Mucosa of descending colon (tissue), 3 donors: ENCODE measurements at places on chromosomes 7 and 10. TPM values are rescaled to one million over a fixed set of nuclear protein-coding genes. Genes with fewer than 3 reads are reported as not detected.

TSPAN15 gene
- 118 TPM for total RNA-seq

HABP2 gene
- total RNA-seq: not detected

OR2F1 gene
- not detected for total RNA-seq

NPTX2 gene
- total RNA-seq: 2.2 TPM

SPRN gene
- not detected for total RNA-seq

MTG1 gene
- total RNA-seq: 43.6 TPM

PROSER2 gene
- total RNA-seq: 3.9 TPM

TLL2 gene
- total RNA-seq: 0.17 TPM

VAX1 gene
- total RNA-seq: not detected

ENTPD1 gene
- 7.2 TPM for total RNA-seq

CARD11 gene
- total RNA-seq: 1.6 TPM

ACTL6B gene
- not detected for total RNA-seq

DNA sequence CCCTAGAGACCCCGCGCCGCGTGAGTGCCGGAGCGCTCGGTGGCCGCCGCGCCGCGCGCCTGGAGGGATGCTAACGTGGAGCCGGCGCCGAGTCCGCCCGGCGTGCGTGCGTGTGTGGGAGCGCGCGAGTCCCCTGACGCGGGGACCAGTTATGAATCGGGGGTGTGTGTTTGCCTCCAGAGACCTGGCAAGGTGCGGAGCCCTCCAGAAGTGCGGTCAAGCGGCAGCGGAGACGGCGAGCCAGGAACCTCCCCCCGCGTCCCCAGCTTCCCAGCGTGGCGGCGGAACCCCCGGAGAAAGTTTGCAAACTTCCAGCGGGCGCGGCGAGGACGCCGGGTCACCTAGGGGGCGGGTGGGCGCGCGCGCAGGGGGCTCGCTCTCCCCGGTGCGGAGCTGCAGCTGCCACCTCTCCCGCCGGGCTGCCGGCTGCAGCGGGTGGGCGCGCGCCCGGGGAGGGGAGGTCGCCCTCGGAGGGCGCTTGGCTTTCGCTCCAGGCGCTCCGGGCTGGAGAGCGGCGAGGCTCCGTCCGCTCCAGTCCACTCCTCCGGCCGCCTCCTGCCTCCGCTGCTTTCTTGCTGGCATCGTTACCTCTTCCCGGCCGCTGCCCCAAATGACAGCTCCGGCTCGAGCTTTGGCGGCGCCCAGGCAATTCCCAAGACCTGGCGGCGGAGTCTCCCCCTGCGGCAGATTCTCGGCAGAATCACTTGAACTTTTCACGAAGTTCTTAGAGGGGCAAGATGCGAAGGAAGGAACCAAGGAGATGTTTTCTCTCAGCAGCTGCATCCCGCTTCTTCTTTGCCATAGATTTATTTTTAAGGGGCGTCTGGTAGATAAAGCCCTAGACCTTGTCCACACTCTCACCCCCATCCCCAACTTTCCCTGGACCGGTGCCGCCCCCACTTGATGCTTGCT lies 2.3 kb upstream of the CREB5 start:
- DNase-seq: peak; percentile 8

DNA sequence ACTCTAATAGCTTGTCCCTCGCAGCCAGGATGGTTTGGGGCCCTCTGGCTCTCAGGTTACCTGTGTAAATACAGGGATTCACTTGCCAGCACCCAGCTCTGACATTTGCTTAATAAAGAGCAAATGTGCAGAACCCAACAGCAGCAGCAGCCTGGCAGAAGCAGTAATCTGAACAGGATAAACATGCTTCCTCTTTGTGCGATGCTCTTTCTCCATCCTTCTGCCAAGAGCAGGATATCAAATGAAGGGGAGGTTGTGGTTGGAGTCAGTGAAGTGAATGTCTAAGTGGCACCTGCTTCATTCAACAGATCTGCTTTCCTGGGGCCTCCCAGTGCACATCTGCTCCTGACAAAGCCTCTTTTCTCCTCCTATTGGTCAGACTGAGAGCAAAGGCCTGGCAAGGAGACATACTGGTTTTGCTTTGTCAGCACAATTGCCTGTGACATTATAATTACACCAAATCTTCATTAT lies 130.3 kb downstream of the NRF1 start:
- no peak for DNase-seq

DNA sequence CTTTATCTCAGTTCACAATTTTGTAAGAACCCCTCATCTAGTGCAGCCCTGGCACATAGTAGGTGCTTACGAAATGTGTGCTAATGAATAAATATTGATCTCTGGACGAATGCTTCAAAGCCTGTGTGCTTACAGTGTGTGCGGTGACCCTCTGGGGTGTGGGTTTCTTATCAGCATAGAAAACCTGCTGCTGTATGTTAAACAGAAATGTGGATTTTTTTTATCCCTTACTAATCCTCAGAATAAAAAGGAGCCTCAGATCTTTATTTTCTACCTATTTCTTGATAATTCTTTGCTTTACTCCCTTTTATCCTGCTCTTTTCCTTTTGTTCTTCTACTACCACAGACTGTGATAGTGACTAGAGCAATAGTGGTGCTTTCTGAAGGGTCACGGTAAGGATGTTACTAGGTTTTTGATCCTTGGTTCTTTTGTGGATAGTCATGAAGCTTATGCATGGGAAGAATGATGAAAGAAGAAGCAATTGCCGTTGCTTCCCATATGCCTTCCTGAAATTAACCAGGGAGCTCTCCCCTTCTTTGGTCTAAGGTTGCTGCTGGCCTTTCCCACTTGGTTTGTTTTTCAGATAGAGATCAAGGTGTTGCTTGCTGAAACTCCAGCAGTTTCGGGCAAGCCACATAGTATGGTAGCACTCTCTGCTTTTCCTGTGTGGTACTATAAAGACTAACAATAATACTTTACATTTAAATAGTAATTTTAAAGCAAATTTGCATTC lies 44.7 kb downstream of the SPAG6 start:
- DNase-seq: no peak

GRCh38 chr10:71805776-71806703 lies 32.7 kb upstream of the VSIR start:
- peak; percentile 81 for DNase-seq

GRCh38 chr7:47202146-47202783 lies 379.6 kb downstream of the TNS3 start:
- no peak for DNase-seq

DNA sequence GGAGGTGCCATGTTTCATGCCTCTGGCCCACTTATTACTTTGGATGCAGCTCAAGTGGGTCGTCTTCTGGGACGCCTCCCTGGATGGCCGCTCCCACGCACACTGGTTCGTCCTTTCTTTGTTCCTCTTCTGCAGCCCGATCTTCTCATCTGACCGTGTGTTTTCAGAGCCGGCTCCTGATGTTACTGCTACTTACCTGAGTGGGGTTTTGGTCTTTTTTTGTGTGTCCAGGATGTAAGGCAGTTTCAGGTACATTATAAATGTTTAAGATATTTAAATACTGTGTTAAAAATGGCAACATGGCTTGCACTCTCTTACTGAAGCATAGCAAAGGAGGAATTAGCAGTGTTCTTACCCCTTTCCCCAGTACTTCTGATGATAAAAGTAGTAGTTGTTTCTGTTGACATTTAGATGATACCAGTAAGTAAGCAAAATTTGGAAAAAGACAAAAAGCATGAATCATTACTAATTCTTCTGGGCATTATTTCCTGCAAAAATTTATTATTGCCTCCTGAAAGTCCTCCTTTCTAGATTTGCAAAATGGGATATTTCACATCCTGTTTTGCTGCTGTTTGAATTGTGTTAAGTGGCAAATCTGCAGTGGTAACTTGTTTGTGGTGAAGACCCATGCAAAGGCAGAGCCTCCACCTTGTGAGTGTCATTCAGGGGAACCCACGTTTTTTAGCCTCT lies 59.4 kb downstream of the SHH start:
- no peak for DNase-seq

GRCh38 chr10:69385454-69386350 lies 31.0 kb downstream of the TACR2 start:
- DNase-seq: no peak

GRCh38 chr10:71675295-71675970 lies 44.1 kb downstream of the C10orf105 start:
- DNase-seq: no peak

- DNase-seq: no peak
These were observed 208.7 kb downstream of the PAXIP1 start for GRCh38 chr7:154794147-154794780.

DNA sequence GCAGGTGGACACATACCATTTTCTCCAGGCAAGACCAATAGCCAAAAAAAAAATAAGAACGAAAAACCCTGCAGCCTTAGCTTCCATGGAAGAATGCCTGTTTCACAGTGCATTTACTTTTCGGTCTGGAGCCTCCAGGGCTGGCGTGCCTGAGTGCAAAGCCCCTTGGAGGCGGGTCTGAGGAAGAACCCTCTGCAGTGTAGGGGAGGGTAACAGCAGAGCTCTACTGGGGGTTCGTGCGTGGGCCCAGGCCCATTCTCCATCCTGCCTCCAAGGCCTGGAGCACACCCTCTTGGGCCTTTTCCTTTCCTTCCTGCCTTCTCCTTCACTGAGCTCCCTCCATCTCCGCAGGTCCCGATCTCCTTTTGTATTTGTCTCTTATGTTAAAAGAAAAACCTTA lies 172.3 kb upstream of the GLI3 start:
- no peak for DNase-seq

DNA sequence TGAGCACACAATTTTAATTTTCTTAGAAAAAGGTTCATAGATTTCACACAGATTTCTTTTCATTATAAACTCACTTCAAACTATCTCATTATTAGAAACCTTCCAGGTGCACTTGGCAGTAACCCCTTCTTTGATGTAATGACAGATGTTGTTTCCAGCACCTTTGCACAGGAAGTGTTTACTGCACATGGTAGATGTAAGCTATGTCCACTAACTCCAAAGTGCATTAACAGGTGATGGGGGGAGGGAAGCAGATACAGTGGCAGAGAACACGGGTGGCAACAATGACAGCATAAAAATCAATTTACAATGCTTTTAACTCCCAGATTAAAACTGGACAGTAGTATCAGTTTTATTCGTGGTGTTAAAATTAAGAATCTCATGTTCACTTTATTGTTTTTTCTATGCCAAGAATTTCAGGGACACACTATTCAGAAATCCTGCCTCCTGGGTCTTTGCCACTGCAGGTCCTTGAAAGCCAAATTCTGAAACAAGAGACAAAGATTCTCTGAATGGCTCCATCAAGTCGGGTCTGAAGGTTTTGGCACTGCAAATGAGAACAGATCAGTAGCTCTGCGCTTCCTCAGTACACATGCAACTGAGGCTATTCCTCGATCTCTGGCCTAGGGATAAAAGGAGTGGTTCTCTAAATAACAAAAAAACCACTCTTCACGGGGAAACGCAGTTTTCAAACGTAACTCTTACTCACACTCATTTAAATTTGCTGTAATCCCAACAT lies 187.7 kb downstream of the JAZF1 start:
- no peak for DNase-seq

- DNase-seq: no peak
These were observed 28.8 kb upstream of the GPR26 start for GRCh38 chr10:123637326-123637880.

GRCh38 chr10:20429742-20430141 lies 467.4 kb downstream of the NEBL start:
- no peak for DNase-seq

DNA sequence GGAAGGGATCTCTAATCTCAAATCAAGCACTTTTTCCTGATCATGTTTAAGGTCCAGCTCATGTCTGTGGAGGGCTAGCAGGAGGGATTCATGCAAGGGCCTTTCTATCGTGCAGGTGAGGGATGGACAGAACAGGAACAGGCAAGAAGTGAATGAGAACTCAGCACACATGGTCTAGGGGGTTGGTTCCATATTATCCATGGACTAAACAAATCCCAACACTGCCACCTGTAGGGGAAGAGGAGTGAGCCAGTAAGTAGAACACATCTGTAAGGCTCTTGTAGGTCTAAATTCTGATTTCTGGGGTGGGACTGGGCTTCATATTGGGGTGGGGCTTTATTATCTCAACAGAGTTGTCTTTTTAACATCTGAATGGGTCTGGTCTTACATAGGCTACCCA lies 138.0 kb upstream of the TARP start:
- DNase-seq: no peak

- DNase-seq: no peak
These were observed 448 bp upstream of the PTER start for GRCh38 chr10:16436367-16436757.

DNA sequence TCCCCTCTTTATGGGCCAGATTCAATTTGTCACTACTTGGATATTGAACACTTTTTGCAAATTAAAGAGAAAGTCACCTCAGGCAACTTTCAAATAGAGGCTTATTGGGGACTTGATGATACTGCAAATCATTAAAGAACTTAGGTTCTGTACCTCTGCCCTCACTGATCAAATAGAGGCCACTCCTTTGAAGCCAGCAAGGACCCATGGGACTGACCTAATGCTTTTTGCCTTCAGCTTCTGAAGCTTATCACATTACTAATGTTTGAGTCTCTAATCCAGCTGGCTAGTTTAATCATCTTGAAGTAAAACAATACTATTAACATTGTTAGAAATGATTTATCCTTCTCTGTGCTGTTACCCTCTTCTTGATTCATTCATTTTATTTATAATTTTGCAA lies 93.0 kb upstream of the ZNF800 start:
- no peak for DNase-seq

DNA sequence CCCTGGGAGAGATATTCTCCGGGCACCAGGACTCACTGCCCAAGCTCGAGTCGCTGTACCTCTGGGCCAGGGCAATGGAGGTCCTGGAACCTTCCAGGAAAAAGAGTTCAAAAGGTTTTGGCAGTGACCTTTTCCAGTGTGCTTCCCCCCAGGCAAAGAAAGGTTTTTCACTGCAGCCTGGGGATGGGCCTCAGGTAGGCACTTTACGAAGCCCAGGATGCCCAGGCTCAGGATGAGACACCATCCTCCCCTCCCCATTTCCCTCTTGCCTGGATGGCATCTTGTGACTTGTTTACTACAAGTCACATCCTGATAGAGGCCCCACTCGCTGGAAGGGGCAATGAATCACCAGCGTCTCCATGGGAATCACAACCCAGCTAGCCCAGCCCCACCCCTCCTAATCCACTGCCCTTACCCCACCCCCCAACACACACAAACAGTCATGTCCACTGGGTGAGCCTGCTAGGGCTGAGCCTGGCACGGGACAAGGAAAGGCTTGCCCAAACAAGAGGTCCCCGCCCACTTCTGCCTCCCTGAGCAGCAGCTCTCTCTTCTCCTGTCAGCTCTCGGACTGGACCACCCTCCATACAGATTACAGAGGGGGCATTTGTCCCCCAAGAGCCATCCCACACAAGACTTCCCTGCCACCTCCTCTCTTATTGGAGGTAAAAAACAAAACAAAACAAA lies 93.8 kb upstream of the SMNDC1 start:
- peak; percentile 82 for DNase-seq

GRCh38 chr7:36084485-36085091 lies 68.5 kb upstream of the EEPD1 start:
- peak; percentile 62 for DNase-seq
